NCI-H460 (cell line): ENCODE measurements at places on chromosomes 13 and 19.
A peak's percentile ranks its signal among the peaks of the same experiment; 100 is the strongest.

GRCh38 chr13:109212650-109213049 is 573.7 kb downstream of the IRS2 start:
- DNase-seq, result no peak

DNA sequence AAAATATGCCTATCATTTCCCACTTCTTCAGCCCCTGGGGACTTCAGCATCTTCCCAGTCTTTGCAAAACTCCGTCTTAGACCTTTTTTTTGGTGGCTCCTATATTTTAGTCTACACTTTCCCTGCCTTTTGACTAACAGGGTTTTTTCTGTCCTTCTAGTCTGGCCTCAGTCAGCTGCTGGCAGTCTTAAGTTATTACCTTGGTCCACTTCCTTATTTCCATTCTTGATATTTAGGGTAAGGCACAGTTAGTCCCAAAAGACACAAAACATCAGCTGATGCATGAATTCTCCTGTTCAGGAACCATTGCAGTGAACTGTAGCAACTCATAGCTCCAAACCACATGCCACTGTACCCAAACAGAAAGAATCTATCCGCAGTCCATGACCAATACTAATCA is 234.6 kb upstream of the RFC3 start:
- no peak for DNase-seq

DNA sequence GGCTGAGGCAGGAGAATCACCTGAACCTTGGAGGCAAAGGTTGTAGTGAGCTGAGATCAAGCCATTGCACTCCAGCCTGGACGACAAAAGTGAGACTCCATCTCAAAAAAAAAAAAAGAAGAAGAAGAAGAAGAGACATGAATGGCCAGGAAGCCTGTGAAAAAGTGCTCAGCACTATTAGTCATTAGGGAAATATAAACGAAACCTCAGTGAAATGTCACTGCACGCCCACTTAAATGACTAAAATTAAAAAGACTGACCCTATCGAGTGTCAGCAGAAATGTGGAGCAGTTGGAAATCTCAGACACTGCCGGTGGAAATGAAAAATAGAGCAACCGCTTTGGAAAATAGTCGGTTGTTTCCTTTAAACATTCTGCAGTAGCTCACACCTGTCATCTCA is 5.5 kb upstream of the TYROBP start:
- no peak for DNase-seq

DNA sequence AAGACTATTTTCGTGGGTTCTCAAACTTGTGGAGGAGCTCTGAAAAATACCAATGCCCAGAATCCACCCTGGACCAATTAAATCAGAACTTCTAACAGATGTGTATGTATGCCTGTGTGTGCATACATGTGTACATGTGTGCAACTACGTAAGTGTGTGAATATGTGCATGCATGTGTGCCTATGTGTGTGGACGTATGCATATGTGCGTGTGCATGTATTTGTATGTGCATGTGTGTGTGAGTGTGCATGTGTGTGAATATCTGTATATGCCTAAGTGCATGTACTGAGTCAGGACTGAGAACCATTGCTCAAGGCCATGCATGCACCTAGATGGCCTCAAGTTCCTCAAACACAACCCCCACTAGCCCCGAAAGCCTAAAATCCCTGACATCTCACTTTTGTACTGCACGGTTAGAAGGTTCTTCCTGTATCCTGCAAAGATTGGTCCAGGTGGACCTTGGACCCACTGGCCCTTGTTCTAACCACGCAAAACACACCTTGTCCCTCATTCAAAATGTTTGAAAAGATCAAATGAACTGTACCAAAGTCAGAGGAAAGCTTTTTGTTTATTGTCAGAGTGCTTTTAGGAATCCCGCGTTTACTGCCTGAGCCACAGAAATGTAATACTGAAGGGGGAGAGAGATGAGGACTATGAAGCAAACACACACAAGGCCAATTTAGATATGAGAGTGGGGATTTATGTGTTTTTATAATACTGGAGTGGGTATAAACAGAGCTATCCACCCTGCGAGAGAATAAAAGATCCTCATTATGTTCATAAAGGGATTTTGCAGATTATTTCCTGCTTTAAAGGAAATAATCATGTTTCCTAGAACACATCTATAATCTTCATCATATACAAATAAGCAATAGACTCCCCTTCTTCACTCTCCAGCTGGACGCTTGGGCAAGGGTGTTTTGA is 39.1 kb downstream of the LATS2 start:
- no peak for DNase-seq

- no peak for DNase-seq
Observed at GRCh38 chr13:102091231-102091630, 310.6 kb downstream of the FGF14 start.

DNA sequence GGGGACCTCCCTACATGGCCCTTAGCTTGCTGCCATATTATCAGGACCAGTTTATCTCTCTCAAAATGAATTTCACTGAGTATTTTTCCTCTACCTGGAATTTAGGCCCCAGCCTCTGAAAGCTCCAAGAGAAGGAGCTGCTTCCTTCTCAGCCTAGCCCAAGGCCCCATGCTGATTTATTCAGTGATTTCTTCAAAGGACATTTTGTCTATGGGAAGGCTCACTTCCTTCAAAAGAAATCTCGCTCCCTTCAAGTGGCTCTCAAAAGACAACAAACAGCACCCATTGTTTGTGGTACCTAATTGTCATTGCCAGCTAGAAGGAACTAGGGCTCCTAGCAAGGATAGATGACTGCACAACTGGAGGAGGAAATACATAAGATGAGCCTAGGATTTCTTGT is 172.4 kb downstream of the SLC7A1 start:
- no peak for DNase-seq

DNA sequence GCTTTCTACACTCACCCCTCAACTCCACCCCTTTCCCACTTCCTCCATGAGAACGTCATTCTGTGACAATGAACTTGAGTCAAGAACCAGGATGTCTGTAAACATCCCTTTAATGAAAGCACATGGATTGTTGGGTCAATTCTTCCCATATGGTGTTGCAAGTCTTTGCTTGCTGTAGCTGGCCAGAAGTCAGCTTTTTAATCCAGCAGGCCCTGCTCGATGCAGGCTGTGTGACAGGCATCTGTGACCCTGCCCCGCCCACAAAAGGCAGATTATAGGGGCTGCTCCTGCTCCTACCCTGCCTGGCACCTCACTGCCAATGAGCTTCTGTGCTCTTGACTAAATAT is 78.0 kb downstream of the STARD13 start:
- no peak for DNase-seq

DNA sequence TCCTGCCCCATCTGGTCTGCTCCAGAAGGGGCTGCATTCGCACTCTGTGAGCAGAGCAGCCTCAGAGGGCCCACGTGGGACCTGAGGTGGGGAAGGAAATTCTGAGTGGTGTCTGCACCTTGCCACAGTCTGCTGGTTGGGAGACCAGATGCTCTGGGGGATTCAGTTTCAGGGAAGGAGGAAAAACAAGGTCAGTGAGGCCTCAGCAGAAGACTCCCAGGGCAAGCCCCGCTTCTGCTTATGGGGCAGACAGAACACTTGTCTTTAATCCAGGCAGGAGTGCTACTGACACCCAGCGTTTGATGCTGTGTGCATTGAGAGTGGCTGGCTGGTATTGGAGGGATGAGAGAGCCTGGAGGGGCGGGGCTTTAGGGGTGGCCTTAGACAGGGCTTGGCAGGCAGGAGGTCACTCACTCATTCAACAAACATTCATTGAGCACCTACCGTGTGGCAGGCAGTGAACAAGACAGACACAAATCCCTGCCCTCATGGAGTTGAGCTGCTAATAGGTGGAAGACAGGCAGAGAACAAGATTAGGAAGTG is 4.9 kb upstream of the CLEC17A start:
- DNase-seq, result no peak

- no peak for DNase-seq
Observed at GRCh38 chr19:13270514-13271105, 120.4 kb downstream of the IER2 start.

GRCh38 chr13:105537113-105537512 is 998.3 kb downstream of the EFNB2 start:
- no peak for DNase-seq

DNA sequence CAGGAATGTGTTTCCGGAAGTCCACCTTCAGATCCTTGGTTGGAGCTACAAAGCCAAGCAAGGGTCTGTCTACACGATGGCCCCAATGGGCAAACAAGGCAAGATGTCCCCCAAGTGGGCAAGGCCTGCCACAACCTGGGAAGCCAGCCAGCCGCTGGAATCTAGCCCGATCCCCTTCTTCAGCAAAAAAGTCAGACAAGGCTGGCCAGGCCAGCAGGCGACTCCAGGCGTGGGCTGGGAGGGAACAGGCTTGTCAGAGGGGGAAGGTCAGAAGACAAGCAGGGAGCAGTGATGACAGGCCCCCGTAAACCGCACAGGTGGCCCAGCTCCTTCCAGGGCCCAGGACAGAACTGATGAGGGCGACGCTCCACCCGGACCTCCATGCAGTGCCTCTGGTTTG is 69.7 kb upstream of the WASF3 start:
- no peak for DNase-seq

DNA sequence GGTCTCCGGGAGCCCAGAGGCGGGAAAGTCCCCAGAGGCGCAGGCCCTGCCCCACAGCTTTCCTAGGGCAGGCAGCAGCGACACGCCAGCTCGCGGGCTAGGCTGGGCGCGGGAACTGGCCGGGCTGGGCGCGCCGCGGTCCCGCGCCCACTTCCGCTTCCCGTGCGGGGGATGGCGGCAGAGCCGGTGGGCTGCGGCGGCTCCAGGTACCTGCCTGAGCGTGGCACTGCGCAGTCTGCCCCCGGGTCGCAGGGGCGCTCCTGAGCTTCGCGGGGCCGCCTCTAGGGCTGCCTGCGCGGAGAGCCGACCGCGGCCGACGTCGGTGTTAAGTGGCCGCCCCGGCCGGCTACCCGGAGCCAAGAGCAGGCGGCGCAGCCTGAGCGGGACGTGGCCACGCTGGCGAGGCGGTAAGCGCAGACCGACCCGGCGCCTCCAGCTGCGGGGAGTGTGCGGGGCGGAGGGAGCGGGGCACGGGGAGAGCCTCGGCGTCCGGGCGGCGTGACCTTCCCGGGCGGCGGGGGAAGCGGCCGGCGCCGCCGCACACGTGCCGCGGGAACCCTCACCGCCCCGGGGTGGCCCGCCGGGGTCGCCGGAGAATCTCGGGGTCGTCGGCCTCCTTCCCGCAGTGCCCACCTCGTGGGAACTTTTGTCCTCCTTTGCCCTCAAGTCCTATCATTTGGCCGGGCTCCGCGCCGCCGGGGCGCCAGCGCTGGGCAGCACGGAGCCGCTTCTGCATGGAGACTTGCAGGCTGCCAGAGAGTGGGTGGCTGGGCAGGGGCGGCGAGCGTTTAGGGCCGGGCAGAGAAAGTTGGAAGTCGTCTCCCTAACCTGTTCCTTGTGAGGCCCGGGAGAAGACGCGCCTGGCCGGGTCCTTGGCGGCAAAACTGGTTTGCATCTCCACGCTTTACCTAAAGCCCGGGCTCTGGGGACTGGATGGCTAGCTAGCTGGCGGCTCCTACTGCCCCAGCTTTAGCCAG is 31.4 kb upstream of the MPHOSPH8 start:
- DNase-seq, result peak; percentile 13

DNA sequence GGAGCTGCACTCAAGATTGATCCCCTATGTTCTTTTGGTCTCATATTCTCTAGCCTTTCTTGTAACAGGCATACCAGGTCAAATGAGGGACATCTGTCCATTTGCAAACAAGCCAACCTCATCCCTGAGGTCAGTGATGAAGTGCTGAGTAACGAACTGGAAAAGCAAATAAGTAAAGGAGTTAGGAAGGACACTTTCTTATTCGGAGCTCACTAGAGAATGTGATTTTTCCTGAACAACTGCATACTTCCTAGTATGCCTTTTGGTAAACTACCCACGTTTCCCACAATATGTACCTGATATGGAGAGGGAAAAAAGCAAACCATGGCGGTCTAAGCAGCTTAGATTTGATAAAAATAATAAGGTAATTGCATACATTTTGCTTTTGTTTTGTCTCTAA is 91.0 kb upstream of the MYCBP2 start:
- no peak for DNase-seq

DNA sequence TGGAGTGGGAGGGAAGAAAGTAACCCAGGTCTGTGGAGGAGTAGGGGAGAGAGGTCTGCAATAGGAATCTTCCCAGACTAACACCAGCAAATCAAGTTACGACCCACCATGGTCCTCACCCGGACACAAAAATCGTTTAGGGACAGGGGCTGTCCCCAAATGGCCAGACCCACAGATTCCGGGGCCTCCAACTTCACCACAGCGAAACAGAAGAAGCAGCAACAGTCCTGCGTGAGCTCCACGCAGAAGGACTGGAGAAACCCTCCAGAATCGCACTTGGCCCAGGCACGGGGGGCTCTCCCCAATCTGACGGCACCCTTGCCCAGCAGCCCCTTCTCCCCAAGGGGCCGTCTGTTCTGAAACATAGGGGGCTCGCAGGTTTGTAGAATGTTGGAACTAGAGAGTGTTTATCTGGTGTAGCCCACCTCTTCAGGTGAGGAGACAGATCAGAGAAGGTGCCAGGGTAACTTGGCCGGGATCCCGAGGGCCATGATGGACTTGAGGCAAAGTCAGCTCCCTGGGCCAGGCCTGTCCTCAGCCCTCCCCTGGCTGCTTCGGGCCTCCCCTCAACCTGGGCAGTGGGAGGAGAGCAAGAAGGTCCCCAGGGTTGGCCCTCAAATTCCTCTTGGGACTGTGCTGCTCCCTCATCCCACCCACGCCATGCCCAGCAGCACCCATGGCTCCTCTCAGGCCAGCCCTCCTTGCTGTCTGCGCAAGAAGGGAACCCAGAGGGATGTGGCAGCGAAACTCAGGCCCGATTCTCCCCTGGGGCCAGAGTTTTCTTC is 82.5 kb upstream of the GPR183 start:
- no peak for DNase-seq

DNA sequence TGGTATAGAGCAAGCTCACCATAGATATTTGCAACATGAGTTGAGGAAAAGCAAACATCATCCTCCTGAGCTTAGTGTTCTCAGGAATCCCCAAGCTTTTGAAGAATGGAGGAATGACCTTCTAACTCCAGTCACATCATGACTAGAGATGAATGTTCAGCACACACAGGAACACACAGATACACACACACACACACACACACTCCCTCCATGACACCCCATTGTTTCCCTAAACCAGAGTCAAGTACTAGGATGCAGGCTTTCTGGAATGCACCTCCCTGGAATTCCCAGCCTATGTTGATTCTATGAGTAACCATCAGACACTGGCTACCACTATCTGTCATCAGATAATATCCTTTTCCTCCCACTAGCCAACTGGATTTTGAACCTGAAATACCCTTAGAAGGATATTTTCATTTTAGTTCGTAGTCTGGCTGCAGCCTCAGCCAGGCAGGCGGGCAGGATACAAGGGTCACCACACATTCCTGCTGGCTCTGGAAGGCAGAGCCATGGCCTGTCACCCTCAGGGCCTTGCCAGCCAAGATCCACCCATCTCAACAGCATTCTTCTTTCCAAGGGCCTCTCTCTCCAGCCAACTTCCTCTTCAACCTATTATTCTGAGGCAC is 162.4 kb downstream of the FOXO1 start:
- DNase-seq, result no peak
